Activated CD4-positive, alpha-beta T cell treated with anti-CD3 and anti-CD28 coated beads, Interleukin-2, amount 50 U/mL, for 24 hours (primary cell): ENCODE measurements at places on chromosomes 6 and 20.

DNA sequence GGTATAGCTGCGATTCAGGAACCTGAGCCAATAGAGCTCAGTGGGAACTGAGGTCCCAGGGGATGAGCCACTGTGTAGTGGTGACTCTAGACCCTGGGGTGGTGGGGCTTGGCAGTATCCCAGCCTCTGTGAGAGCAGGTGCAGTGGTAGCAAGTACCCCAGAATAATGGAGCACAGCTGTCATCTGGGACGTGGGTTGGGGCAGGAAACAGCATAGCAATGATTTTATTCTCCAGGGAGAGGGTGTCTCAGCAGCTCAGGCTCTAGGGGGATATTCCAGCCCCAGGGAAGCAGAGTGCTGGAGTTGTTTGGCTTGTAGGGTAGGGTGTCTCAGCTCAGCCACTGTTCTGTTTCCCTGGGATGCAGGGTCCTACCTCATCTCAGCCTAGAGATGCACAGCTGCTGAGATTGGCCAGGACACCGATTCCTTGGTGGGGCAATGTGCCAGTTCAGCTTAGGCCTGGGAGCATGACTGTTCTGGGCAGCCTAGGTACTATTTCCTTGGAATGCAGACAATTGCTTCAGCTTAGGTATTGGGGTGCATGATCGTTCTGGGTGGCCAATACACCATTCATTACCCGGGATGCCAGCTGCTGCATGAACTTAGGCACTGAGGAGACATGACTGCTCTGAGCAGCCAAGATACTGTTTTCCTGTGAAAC, 34.0 kb upstream of the NUP153 start:
- no peak for DNase-seq

DNA sequence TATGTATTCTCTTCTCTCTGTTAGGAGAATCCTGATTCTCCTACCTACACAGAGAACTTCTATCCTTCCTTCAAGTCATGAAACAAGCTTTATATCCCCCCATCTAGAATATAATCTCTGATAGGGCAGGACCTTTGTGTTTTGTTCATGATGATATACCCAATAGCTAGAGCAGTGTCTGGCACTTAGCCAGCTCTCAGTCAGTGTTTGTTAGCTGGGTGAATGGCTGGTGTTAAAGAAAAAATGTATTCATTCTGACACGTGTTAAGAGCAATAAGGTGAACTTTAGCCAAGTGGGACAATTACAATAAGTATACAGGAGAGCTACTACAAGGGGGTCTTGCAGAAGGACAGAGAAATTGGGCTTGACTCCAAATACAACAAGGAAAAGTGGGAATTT, 34.3 kb upstream of the TNFRSF21 start:
- DNase-seq = no peak

- DNase-seq = no peak
Observed at GRCh38 chr6:5728351-5729079, 278.2 kb downstream of the NRN1 start.

- DNase-seq = no peak
Observed at GRCh38 chr6:52538901-52539354, 37.9 kb downstream of the TRAM2 start.

DNA sequence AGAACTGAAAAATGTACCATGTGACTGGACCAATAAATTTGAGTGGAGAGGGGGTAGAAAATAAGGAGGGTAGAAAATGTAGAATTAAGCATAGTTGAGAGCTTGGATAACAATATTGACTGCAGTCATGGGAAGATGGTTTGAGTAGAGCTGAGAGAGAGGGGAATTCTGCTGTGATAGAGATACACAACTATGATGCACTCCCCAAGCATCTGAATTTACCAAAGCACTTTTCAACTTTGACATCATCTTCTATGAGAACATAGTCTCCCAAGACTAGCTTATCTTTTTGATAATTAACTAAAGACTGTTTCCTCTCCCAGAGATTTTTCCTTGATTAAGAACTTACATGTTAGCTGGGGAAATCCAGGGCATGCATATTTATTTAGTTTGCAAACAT, 103.1 kb downstream of the TNFRSF21 start:
- no peak for DNase-seq

GRCh38 chr20:61966492-61967244, 99.0 kb downstream of the TAF4 start:
- no peak for DNase-seq

DNA sequence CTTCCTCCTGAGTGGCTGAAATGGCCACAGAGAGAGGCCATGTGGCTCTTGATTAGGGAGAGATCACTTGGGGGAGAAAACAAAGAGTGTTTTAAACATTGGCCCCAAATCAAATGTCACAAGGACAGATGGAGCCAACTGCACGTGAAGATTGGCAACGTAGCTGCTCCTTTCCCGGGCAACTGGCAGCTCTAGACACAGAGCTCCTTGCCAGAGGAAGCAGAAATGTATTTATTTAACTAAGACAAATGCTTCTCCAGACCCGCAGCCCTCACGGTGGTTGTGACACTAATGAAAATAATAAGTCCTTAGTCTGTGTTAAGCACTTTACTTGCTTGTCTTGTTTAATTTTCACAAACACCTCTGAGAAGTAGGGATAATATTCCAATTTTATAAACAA, 49.6 kb upstream of the DSN1 start:
- no peak for DNase-seq

DNA sequence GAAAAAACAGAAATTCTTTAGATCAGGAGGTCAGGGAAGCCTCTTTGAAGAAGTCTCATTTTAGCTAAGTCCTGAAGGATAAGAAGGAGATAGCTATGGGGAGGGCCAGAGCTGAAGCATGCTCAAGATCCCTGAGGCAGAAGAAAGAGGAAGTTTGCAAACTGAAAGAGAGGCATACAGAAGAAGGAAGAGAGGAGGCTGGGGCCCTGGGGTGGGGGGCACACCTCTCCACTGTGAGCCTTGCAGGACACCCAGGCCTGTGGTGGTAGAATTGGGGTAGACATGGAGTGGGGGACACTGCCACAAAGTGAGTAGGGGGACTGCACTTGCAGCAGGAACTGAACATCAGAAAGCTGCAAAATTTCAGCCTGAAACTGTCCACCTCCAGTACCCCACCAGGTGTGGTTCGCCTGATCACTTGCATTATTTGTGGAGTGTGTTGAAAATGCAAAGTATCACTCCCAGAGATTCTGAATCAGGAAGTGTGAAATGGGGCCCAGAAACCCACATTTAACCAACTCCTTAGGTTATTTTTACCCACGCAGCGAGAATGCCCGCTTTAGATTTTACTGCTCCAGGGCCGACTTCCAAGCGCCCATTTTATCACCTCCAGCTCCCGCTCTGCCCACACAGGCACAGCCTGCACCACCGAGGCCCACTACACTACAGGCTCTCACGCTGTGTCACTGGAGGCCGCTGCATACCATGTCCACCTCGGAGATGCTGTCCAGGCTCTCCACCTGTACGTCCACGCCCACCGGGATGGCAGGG, 44.0 kb downstream of the GABRR2 start:
- DNase-seq = no peak

DNA sequence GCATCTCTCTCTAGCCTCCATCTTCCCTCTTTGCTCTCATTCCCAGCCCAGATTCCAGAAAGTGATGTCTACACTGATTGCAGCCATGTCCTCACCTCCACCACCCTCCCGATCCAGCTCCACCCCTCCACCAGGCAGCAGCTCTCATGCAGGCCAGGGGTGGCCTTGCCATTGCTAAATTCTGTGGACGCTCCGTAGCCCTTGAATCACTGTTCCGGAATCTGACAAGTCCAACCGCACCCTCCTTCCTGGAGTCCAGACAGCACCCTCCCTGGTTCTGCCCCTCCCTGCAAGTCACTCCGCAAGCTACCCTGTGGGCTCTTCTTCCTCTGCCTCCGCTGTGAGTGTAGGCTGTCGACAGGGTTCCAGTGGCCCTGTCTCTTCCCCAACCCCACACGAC, 26.2 kb downstream of the TNXB start:
- no peak for DNase-seq

DNA sequence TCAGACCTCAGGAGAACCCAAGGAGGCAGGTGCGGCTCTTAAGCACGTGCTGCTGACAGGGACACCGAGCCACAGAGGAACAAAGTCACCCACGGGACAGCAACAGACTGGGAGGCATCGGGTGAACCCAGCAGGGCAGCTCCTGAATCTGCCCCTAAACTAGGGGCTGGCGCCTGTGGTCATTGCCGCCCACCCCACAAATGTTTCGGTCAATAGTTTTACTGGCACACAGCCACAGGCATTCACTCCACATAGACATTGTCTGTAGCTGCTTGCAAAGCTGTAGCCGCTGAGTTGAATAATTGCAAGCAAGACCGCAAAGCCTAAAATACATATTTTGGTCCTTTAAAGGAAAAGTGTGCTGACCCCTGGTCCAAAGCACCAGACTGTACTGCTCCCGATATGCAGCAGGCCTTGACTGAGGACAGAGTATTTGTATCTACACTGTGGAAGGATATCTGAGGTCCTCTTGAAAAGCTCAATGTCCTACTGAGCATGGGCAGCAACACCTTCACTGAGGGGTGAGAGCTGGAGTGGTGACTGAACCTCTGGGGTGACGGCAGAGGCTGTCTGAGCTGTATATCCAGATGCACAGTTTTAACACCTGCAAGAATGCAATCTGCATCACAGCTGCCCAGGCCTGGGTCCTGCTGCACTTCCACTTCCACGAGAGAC, 310.3 kb downstream of the THBS2 start:
- no peak for DNase-seq

GRCh38 chr6:31725502-31726350, 2.6 kb downstream of the MPIG6B start:
- no peak for DNase-seq

- no peak for DNase-seq
Observed at GRCh38 chr6:157236040-157236725, 87.1 kb downstream of the TMEM242 start.

DNA sequence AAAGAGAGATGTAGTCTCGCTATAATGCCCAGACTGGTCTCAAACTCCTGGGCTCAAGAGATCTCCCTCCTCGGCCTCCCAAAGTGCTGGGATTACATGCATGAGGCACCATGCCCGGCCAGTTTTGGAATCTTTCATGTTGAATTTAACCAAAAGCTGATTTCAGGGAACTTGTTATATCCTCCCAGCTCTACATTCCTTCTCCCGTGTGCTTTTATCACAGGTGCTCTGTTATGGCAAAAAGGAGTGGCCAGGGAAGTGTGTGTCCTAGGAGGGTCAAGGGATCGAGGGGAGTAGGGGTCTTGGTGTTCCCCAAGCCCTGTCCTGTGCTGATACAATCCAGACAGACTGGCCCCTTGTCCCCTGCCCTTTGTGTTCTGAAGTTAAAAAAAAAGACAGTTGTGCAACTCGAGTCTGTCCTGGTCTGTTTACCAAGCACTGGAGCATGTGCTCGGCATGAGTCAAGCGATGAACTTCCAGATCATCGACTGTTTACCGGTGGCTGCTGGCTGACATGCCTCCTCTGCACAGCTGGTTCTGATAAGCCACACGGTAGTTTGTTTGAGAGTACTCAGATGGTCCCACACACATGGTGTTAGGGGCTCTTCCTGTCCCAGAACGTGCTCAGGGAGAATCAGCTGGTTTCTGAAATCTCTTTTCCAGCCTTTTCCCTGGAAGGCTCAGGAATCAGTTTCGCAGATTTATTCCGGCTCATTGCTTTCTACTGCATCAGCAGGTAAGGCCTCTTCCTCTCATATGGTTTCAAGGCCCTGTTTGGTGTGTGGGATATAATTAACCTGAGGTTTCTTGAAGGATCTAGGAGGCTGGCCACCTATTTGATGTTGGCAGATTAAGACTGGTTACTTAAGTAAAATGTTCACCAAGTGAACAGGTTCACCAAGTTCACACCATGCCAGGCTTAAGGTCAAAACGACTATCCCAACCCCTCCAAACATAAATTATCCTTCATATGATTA, 52.6 kb upstream of the NAA20 start:
- no peak for DNase-seq

- DNase-seq = no peak
Observed at GRCh38 chr6:146948790-146949342, 255.4 kb upstream of the STXBP5 start.

GRCh38 chr6:100965067-100965466, 83.9 kb upstream of the ASCC3 start:
- DNase-seq = no peak

DNA sequence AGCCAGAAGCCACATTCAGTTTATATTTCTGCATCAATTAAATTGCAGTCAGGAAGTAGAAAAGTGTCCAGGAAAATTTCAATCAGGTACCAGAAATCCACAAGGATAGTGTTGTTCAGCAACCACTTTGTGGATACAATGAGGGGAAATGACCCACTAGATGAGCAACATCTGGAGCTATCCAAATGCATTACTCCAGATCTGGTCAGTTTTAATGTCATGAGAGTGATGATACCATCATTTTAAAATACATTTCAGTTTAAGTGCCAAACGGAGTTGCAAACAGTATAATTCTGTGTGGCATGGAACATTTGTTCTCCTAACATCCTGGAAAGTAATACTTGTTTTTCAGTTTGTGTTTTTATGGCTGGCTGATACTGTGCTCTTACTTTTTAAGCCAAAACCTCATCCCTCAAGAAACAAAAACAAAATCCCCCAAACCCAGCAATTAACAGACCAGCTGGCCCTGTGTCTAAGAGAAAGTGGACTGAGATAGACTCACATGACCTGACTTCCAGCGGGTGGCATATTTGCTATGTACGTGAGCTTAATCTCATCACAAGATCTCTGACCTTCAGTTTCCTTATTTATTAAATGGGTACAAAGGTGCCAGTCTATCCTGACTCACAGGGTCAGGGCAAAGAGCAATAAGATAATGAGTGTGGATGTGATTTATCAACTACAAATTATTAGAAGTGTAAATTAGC, 58.8 kb upstream of the CNKSR3 start:
- no peak for DNase-seq

- no peak for DNase-seq
Observed at GRCh38 chr20:59429396-59429795, 129.0 kb downstream of the EDN3 start.

DNA sequence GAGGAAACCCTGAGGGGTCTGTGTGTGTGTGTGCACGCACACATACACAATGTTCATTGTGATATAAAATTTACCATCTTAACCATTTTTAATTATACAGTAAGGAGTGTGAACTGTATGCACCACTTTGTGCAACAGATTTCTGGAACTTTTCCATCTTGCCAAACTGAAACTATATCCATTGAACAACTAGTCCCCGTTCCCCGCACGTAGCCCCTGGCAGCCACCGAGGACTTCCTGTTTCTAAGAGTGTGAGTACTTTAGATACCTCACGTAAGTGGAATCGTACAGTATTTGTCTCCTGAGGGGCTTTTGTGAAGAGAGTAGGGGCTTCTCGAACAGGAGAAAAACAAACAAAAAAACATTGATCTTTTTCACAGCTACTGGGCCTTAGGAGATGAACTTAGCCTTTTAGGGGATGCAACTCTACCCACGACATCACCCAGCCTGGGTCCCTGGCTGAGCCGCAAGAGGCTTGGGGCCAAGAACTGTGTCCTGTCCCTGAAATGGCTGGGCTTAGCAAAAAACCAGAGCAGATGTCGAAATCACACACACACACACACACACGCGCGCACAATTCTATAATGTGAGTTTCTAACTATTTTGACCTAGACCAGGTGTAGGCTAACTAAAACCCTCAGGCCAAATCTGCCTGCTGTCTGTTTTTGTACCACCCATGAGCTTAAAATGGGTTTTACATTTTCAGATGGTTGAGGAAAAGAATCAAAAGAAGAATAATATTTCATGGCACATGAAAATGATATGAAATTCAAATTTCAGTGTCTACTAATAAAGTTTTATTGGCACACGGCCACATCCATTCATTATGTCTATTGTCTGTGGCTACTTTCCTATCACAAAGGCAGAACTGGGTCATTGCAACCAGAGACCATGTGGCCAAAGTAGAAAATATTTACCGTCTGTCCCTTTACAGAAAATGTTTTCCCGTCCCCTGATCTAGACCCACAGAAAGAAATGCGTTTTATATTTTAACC, 144.2 kb downstream of the EYA2 start:
- no peak for DNase-seq
